ENCODE measurements at places on chromosomes 6 and 20.

GRCh38 chr6:109311471-109311870 lies 70.8 kb downstream of the CD164 start:
- DNase-seq, result no peak

- no peak for DNase-seq
Measured at GRCh38 chr6:69881322-69882151, 15.2 kb downstream of the COL19A1 start.

DNA sequence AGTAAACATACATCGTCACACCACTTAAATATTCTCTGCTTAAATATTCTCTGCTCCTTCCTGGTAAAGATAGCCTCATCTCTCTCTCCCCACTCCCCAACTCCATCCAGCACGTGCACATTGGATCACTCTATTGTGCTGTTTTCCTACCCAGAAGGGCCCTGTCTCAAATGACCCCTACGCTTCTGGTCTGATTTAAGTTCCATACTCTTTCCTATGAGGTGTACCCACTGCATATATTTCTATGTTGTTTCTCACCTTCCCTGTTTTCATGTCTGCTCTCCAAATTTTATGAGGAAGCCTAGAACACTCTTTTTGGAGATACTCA lies 53.7 kb downstream of the HFE start:
- no peak for DNase-seq

DNA sequence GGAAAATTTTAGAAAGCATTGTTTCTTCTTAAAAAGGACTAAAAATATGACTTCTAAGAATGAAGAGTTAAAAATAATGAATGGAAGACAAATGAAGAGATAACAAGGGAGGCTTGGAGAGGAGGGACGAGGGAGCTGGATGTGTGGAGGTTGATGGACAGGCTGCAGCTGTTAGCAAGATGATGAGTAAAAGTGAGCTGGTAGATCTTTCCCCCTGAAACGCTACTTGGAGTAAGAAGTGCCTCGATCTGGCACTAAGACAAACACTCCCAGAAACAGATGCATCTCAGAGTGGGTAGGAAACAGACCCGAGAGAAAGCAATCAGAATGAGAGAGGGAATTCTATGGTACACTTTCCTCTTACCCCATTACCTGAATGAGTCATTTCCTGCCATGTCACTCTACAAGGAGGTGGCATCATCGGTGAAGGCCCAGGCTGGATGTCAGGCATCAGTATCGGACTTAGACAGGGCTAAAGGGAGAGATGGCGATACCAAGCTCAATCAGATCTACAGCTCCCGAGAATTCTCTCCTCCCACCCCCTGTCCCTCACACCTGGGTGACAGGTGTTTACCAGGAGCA lies 154.1 kb upstream of the BMP2 start:
- DNase-seq, result no peak

DNA sequence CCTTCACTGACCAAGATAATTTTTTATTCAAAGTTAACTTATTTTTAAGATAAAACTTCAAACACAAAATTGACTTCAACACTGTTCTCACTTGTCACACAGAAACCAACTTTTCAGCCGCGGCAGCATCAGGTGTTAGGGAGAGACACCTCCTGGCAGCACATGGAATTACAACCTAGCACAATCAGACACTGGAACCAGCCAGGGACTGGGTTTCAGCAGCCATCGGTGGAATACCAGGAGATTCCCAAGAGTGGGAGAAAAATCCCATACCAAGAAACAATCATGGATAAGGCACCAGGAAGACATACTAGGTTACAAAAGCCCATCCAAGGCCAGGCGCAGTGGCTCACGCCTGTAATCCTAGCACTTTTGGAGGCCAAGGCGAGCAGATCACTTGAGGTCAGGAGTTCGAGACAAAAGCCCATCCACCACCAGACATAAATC lies 70.0 kb downstream of the SNX5 start:
- peak; percentile 61 for DNase-seq

- peak; percentile 81 for DNase-seq
Measured at GRCh38 chr6:27503436-27504030, 30.6 kb upstream of the ZNF184 start.

DNA sequence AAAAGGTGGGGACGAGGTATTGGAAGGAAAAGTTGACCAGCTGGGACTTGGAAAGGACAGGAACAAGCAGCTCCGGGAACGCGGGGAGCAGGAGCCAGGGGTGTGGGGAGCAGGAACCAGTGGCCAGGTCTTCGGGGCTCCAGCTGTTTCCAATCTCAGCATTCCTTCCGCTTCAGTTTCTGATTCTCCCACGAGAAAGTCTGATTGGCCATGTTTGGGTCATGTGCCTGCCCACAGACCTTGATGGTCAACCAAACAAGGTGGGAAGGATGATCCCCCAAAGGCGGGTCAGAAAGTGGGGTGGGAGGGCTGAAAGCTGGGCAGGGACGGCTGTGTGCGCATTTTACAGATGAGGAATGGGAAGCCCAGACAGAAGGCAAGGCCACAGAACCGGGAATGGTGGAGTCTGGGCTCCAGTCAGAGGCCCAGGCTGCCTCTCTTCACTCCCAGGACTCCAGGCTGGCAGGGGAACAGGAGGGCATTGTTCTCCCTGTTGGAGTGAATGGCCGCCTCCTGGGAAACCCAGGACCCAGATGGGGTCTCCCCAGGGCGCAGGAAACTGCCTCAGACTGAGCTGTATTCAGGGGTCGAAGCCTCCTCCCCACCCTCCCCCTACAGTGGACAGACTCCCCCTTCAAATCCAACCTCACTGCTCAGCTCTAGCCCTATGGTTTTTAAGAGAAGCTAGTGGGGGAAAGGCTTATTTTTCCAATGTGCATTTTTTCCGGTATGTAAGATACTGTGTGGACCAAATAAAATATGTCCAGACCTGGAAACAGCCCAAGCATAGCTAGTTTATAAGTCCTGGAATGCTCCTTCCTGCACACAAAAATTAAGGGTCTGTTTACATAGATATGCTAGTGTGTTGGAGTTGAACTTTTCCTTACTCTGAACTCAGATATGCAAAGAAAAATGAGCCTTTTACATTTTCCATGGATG lies 12.2 kb upstream of the PTGIS start:
- DNase-seq, result no peak

DNA sequence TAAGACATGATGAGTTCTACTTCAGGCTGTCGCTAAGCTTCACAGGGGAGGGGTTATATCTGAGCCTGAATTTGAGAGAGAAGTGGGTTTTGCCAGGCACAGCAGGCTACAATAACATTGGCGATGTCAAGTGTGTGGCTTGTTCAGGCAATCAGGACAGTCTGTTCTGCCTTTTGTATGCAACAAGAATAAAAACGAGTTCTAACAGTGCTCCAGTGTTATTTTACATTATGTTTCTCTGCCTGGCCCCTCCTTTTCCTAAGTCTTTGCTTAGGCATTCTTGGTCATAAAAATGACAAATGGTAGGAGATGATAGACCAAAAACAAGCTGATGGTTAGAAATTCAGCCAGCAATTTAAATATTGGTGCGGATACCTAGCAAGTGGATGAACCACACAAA lies 26.8 kb downstream of the PAQR8 start:
- DNase-seq, result no peak

DNA sequence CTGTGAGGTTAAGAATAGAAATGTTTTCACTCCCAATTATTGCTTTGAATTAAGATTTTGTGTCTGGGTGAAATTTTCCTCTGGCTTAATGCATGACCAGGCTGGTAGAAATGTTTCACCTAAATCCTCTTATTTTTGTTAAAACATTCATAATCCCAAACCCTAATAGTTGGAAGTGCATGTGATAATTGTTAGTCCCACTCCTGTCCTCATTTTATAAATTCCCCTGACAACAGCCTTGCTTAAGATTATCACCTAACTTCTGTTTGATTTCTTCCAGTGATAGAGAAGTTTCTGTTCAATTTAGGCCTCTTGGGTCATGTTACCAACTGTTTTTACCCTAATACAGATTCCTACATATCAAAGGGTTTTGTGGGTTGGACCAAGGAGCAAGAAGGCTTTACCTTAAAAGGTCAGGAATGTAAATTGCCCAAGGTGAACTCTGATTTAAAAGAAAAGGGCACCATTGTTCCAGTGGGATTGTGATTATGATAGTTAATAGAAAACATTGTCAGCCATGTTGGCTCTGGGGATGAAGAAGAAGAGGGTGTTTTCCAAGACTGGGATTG lies 158.7 kb upstream of the CENPW start:
- no peak for DNase-seq

GRCh38 chr20:59165891-59166709 lies 2.5 kb downstream of the ZNF831 start:
- no peak for DNase-seq

DNA sequence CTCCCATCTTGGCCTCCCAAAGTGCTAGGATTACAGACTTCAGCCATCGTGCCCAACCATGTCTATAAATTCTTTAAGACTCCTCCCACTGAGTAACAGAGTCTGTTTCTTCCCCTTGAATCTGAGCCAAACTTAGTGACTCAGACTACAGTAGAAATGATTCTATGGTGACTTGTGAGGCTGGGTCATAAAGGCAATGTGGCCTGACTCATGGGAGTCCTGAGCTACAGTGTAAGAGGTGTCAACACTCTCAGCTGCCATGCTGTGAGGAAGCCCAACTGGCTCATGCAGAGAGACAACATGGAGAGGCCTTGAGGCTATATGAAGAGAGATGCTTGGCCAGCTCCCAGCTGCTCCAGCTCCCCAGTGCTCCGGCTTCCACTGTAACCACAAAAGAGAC lies 5.2 kb upstream of the NRSN2 start:
- DNase-seq, result no peak

GRCh38 chr20:24987873-24988835 lies 4.4 kb downstream of the APMAP start:
- no peak for DNase-seq

GRCh38 chr6:138563231-138563630 lies 63.9 kb upstream of the NHSL1 start:
- no peak for DNase-seq

GRCh38 chr6:157045831-157046454 lies 268.8 kb downstream of the ARID1B start:
- DNase-seq, result no peak

DNA sequence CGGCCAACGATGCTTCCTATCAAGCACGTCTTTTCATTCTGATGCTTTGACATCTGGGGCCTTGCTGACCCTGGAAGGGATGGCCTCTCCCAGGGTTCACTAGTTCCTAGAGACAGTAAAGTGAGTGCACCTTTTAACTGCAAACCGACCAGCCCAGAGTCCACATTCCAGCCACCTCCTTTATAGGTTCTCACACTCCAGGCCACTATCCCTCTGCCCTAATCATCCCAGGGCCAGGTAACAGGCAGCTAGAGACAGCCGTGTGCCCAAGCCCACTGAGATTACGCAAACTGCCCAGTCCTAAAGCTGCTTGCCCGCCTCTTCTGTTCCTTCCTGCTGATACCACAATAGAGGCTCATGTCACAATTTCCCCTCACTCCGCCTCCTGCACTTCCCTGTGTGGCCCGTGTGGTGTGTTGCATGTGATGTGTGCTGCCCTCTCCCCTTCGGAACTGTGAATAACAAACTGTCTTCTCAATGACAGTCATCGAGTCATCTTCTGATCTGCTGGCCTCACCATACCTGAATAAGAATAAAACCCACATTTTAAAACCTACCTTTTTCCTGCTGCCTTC lies 123.7 kb upstream of the EXOC2 start:
- peak; percentile 38 for DNase-seq

DNA sequence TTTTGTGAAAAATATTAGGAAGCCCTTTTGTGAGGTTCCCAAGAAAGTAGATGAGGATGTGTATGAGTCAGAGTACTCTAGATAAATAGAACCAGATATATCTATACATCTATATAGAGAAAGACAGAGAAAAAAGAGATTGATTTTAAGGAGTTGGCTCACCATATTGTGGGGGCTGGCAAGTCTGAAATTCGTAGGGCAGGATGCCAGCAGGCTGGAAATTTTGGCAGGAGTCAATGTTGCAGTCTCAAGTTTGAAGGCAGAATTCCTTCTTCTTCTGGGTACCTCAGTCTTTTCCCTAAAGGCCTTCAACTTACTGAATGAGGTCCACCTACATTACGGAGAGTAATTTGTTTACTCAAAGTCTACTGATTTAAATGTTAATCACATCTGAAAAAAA lies 65.3 kb upstream of the SAMD3 start:
- no peak for DNase-seq

- DNase-seq, result no peak
Measured at GRCh38 chr6:91713911-91714310, 1127.0 kb upstream of the MAP3K7 start.

DNA sequence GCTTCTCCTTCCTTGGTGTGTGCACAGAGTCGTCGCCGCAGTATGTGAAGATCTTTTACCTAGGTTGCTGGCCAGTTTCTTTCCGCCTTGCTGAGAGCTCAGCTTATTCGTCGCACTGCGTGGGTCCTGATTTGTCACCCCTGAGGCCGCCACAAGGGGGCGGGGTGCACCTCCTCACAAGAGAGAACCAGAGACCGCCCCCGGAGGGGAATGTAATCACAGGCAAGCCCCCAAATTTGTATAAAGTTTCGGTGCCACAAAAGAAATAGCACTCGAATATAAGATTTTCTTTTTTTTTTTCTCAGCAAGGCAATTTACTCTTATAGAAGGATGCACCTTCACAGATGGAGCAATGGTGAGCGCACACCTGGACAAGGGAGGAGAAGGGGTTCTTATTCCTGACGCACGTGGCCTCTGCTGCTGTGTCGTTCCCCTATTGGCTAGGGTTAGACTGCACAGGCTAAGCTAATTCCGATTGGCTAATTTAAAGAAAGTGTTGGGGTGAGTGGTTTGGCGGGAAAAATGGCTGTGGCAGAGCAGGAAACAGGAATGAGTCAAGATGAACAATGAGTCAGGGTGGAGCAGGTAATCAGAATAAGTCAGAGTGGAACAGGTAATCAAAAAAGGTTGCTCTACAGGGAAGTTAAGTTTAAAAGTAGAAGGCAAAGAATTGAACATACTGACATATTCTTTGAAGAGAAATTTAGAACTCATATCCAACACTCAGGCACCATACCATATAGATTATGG lies 19.5 kb downstream of the NCOA3 start:
- no peak for DNase-seq

DNA sequence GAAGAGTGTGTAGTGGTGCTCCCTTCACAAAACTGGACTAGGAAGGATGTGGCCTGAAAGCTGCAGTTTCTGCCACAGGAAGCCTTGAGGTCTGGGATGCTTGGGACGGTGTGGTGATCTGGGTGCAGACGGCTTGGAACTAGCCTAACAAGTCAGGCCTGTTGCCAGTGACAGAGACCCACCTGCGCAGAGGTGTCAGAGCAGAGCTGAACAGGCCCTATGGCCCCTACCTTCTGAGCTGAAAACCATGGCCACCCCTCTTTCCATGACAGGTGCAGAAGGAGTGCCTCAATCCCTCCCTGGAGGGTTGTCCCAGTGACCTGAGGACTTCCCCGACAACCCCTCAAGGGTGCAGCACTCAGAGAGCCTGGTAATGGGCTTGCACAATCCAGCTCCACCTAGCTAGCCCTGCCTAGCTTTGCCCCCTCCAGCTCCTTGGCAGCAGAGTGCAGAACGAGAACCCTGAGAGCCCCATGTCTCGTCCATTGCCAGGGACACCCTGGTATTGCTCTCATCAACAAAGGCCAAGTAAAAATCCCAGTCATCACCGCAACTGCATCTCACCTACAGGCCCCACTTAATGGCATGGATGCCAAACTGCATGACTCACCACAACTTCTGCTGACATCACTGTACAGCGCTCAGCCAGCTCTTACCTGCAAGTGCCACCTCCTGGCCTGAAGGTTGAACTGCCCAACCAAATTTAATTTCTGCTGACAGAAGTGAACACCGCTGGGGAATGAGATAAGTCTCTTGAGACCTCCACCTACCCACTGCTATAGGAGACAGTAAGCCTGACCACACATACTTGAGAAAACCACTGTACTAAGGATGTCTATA lies 563.1 kb downstream of the TFAP2A start:
- DNase-seq, result no peak

All from stimulated activated CD4-positive, alpha-beta T cell treated with anti-CD3 and anti-CD28 coated beads, Interleukin-12 subunit alpha, Interleukin-12 subunit beta, amount 100 ng/mL, for 24 hours (primary cell).